GDM1 (cell line): ENCODE measurements at places on chromosomes 2 and 18.

DNA sequence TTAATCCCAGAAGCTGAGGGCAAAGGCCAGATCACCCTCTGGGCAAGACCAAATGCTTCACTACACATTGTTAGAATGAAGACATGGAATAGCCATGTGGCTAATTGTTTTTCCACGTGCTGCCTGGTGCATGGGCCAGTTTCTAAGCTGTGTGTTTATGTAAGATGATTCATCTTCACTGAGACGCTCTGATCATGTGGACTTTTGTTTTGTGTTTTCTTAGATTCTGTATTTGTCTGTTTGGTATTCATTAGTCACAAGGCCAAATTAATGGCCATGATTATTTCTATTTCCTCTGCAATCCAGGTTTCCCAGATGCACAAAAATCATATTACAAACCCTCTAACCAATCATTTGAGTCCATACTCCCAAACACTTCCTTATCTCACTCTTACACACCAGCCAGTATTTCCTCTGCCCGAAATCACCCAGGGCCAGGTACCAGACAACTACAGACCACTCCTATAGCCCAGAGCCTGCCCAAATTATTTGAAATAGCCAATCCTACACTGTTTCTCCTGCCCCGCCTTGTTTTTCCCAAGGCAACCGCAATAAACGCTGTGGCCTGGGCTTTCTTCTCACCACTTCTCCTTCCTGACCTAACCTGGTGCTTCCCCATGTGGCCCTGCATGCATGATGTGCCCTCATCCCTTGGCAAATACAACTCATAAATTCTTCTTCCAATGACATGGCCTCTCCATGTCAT is 94.2 kb upstream of the SP3 start:
- peak; percentile 81 for DNase-seq

DNA sequence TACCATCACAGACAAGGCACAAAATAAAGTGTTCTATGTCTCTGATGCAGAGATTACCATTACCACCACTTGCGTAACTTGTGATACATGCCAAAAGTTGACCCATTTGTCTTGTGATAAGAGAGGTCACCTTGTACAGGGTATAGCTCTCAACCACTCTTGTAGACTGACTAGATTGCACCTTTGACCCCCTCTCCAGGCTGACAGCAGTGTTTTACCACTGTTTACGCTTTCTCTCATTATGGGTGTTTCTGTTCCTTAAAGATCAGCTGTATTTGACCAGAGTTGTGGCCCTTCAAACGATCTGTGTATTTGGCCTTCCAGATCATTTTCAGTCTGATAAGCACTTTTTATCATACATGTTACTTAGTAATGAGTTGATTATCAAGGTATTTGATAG is 215.7 kb upstream of the HNMT start:
- DNase-seq: no peak

DNA sequence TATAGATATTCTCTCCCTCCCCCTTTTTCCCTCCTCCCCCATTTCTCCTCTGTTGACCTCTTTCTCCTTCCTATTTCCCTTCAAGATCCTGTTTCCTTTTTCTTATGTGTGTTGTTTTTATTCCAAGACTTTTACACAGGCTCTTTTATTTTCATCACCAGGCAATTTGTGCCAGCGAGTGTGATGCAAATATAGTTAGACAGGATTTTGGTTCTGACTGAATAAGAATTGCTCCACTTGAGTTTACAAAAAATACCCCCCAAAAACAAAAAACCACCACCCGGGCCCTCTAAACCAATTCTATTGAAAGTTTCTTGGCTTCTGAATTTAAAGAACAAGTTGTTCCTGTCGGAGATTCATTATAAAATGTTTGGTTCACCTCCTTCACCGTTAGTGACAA is 50.9 kb upstream of the MAPK4 start:
- DNase-seq: no peak

GRCh38 chr18:25759111-25759510 is 331.3 kb downstream of the SS18 start:
- no peak for DNase-seq

- DNase-seq: no peak
These were observed 10.6 kb downstream of the CUL3 start for GRCh38 chr2:224574423-224575084.

DNA sequence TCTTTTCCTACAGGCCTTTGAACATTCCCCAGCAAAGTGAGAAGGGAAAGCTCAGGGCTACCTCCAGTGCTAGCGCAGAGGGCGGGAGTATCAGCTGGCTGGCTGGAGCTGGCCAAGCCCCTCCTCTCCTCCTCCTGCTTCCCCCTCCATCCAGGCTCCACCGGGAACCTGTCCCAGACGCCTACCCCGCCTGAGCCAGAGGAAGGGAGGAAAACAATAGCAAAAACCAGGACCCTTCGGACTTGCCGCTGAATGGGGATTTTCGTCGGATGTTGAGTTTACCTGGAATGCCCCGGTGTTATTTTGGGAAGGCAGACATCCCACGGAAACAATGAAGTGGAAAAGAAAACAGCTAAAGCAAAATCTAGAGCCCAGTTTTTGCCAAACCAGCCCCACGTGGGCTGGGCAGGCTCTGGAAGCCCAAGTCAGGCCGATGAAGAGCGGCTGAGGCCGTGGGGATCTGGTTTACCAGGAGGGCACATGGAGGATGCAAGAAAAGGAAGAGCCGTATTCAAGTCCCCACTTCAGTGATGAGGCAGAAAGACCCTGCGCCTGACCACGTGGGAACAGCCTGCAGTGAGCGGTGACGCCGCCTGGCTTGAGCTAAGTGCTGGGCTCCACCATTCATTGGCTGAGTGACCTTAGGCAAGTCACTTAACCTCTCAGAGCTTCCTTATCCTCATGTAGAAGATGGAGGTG is 100.4 kb upstream of the LCLAT1 start:
- no peak for DNase-seq

- no peak for DNase-seq
These were observed 79.5 kb upstream of the ODC1 start for GRCh38 chr2:10527585-10527984.

GRCh38 chr2:4221434-4221833 is 518.1 kb downstream of the DCDC2C start:
- DNase-seq: no peak

- DNase-seq: no peak
These were observed 563.4 kb downstream of the LRRTM4 start for GRCh38 chr2:76958749-76959148.

- peak; percentile 30 for DNase-seq
These were observed 27.9 kb downstream of the TMEM17 start for GRCh38 chr2:62478093-62478580.

DNA sequence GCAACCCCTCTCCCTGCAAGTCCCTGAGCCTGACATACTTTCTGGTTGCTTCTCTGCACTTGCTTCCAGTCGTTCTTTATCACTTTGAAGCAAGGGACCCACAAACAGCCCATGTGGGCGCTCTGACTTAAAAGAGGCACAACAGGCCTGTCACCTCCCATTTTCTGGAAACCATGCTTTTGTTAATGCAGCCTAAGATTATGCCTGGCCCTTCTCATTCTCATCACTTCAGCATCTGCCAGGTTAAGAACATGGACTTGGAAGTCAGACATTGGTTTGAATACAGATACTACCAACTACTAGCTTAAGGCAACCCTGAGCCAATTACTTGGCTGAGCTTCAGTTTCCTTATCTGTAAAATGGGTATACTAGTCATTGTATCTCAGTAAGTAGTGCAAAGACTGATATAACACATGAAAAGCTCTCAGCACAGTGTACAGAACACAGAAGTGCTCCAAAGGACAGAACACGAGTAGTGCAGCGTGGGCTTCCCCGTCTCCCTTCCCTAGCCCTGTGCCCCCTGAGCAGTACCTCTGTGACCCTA is 141.4 kb downstream of the TNS1 start:
- DNase-seq: no peak

GRCh38 chr2:105442721-105443120 is 43.9 kb upstream of the FHL2 start:
- no peak for DNase-seq

GRCh38 chr2:172588931-172589330 is 33.0 kb downstream of the PDK1 start:
- no peak for DNase-seq

- no peak for DNase-seq
These were observed 8.0 kb downstream of the ALLC start for GRCh38 chr2:3665886-3666612.

GRCh38 chr2:191869178-191869577 is 22.3 kb upstream of the CAVIN2 start:
- no peak for DNase-seq

- DNase-seq: no peak
These were observed 185.6 kb downstream of the RTP5 start for GRCh38 chr2:242054881-242055801.

DNA sequence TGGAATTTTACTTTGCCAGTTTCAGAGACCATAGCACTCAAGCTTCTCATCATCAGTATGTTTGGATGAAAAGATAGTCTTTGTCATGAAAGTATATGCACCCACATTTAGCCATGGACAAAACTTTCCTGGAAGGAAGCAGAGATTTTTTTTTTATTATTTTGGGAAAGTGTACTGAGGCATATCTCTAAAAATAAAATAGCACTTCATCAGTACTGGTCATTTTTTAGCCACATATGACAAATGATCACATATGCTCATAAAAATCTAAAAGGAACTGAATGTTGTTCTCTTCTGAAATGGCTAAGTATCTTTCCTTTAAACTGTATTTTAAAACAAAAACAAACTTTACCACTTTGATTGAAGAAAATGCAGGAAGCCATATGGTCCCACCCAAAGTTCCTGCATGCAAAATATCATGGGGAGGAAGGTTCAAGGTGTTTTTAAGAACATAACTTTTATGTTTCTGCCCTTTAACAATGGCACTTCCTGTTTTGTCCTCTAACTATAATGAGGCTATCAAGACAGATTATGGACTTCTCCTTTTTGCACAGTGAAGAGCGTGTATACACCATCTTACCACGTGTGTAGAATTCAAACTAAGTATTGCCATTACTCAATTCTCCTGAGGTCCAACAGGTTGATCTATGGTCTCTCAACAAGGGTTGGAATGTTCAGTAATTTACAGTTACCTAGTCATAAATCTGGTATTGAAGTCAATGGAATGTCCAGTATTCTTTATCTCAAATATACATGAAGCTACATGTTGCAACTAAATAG is 77.1 kb upstream of the SLC39A10 start:
- DNase-seq: peak; percentile 22

DNA sequence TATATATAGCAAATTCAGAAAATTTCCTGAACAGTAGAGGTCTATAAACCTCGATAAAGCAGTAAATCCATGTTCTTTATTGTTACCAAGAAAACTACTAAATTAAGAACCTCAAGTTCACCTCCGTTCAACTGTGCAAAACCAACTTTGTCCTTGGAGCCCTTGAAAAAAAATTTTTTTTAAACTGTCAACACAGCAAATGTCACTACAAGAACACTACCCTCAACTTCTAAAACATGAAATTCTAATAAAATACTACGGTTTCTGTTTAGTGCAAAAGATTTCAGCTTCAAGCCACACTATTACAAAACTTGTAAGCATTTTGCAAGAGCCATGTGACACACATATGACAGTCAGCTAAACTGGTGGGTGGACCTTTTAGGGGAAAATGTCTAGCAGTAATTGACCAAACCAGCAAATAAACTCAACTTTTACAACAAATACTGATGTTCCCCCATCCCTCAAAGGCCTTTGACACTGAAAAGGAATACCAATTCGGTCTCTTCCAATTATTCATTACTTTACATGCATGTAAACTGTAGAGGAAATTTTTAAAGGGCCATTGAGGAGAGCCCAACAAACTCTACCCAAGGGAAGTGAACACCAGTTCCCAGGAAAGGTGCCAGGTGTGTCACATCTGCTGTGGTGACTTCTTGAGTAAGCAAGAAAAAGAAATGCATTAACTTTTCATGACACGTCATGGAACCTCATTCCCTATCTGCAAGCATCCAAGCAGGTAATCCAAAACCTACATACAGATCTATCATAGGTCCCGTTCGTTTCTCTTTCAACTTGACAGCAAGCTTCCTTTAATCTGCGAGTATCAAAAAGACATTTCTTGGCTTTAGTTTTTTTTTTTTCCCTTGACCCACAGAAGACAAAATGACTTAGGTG is 1.4 kb downstream of the RAB1A start:
- DNase-seq: no peak

GRCh38 chr18:54222922-54223567 is 1.4 kb downstream of the MBD2 start:
- no peak for DNase-seq

DNA sequence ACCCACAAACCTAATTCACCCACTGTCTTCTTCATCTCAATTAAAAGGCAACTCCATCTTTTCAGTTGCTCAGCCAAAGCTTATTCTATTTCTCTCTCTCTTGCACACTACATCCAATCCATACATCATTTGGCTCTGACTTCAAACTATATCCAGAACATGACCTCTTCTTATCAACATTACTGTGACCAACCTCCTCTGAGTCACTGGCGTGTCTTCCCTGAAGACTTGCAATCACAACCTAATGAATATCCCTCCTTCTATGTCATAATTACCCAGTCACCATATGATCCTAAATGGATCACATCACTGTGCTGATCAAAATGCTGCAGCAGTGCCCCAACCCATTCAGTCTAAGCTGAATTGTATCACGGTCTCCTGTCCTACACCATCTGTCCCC is 22.6 kb upstream of the SULT1C3 start:
- no peak for DNase-seq

DNA sequence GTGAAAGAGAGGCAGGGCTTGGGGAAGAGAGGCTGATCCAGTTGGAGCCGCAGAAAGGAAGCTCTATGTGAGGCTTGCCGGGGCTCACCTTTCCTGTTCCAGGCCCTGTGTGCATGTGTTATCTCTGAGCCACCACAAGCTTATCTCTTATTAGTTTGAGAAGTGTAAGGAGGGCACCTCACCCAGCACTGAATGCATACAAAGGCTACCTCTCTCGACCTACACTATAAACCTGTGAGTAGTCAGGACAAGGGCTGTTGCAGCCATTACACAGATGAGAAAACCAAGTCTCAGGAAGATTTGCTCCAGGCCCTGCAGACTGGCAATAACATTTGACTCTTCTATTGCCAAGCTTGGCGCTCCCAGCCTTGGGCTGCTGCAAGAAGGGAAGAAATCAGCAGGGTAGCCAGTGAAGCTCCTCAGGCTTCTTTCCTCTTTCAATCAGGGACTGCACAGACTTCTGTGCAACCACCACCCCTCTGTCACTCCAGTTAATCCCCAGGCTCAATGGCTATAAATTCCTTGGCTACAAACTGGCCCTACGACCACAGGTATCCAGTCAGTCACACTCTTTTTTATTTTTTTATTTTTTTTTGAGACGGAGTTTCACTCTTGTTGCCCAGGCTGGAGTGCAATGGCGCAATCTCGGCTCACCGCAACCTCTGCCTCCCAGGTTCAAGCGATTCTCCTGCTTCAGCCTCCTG is 73.8 kb downstream of the CLHC1 start:
- no peak for DNase-seq

- no peak for DNase-seq
These were observed 410.9 kb upstream of the TCF4 start for GRCh38 chr18:55998801-55999385.
